ENCODE measurements at places on chromosomes 6 and 20.
A peak's percentile ranks its signal among the peaks of the same experiment; 100 is the strongest.

DNA sequence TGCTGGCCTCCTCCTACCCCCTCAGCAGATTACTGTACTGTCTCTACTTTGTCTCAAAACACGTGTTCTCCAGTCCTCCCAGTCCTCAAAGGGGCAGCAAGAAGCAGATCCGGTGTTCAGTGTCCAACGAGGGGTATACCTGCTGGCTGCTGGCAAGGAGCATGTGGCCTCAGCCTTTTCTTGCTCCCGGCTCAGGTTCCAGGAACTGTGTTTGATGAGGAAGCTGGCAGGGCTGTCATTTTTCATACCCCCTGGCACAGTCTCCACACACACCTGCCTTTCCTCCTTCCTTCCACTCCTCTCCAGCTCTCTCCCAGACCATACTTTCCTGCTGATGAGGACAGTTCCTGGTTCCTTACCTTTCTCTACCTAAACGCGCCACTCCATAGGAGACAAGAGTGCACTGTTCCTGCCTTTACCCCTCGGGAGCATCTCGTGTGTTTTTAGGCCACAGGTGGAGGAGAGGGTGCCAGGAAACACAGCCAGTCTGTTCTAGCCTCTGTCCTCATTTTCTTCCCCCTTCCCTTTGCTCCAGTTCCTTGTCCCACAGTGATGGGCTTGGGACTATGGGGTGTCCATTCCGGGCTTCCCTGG is 77.2 kb downstream of the SSR1 start:
- no peak for DNase-seq

GRCh38 chr6:10465629-10466499 is 51.0 kb upstream of the TFAP2A start:
- DNase-seq = peak; percentile 15

- DNase-seq = no peak
Measured at GRCh38 chr20:47150403-47151152, 205.9 kb downstream of the ZMYND8 start.

DNA sequence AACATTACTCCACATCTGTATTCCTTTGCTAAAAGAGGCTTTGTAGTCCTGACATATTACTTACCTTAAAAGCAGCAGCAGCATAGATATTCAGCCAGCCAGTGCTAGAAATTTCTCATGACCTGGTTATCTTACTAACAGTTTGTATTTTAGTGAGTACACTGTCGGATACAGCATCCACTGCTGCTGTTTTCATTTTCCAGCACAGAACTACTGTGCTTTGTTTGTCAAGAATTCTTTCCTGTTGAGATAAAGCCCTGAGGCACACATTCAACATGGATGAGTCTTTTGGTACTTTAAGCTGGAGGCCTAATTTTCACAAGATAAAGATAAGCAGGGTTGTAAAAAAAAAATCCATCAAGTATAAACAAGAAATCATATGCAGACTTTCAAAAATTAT is 311.2 kb upstream of the OPRM1 start:
- no peak for DNase-seq

GRCh38 chr6:148814082-148814790 is 67.4 kb downstream of the UST start:
- no peak for DNase-seq

- DNase-seq = no peak
Measured at GRCh38 chr6:99195986-99196655, 153.4 kb downstream of the FAXC start.

- DNase-seq = no peak
Measured at GRCh38 chr20:38249536-38250310, 10.8 kb downstream of the KIAA1755 start.

- no peak for DNase-seq
Measured at GRCh38 chr6:35605600-35605999, 83.1 kb downstream of the FKBP5 start.

- DNase-seq = no peak
Measured at GRCh38 chr6:71621918-71622519, 264.3 kb upstream of the RIMS1 start.

- DNase-seq = no peak
Measured at GRCh38 chr6:128167552-128167951, 266.7 kb upstream of the THEMIS start.

GRCh38 chr6:30700340-30700739 is 9.6 kb upstream of the NRM start:
- no peak for DNase-seq

- no peak for DNase-seq
Measured at GRCh38 chr20:23881371-23881770, 1.8 kb upstream of the CST5 start.

DNA sequence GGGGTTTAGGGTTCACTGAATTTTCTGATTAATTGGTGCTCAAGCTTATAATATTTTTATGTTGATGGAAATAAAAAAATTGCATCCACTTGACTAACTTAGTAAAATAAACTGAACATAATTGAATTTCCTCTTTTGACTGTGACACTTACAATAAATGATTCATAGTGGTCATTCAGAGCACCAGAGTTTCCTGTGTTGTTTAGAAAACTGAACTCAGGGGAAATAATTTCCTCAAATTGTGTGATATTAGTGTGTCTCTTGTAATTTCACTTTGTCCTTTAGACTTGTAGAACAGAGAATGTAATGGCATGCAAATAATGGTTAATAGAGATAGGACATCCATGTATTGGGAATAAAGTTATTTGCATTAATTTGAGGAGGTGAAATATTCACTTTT is 319.7 kb upstream of the MAN1A1 start:
- no peak for DNase-seq

- DNase-seq = no peak
Measured at GRCh38 chr6:145147559-145147958, 587.8 kb downstream of the EPM2A start.

DNA sequence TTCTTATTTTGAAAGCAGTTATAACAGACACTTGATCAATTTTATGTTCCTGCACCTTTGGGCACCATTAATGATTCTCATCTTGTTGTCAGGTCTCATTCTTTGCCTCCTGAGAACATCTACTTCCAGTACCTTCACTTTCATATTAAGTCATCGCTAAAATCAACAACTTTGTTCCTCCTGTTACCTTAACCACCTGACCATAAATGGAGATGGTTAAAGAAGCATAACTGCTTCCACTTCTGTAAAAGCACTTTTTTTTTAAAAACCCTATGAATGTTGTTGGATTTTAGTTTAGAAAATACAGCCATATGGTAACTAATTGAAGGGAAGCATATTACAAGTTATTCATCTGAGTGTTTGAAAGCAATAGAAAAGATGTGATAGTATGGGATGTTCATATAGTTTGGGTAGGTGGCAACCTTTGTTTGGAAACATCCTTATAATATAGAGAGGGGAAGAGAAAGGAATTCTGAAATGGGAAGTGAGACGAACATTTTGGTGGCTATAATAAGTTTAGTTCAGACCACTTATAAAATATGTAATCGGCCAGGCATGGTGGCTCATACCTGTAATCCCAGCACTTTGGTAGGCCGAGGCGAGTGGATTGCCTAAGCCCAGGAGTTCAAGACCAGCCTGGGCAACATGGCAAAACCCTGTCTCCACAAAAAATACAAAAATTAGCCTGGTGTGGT is 53.9 kb downstream of the AFG1L start:
- DNase-seq = no peak

GRCh38 chr6:165854061-165854862 is 191.2 kb upstream of the PDE10A start:
- DNase-seq = no peak

Measured in stimulated activated CD8-positive, alpha-beta memory T cell treated with anti-CD3 and anti-CD28 coated beads, Interleukin-2, amount 100 ng/mL, for 48 hours (primary cell).